Vagina (tissue), 2 donors: ENCODE measurements at places on chromosomes 11 and 22.

- DNase-seq: peak; percentile 85
Measured at GRCh38 chr11:1308743-1309497, 512 bp downstream of the TOLLIP start.

DNA sequence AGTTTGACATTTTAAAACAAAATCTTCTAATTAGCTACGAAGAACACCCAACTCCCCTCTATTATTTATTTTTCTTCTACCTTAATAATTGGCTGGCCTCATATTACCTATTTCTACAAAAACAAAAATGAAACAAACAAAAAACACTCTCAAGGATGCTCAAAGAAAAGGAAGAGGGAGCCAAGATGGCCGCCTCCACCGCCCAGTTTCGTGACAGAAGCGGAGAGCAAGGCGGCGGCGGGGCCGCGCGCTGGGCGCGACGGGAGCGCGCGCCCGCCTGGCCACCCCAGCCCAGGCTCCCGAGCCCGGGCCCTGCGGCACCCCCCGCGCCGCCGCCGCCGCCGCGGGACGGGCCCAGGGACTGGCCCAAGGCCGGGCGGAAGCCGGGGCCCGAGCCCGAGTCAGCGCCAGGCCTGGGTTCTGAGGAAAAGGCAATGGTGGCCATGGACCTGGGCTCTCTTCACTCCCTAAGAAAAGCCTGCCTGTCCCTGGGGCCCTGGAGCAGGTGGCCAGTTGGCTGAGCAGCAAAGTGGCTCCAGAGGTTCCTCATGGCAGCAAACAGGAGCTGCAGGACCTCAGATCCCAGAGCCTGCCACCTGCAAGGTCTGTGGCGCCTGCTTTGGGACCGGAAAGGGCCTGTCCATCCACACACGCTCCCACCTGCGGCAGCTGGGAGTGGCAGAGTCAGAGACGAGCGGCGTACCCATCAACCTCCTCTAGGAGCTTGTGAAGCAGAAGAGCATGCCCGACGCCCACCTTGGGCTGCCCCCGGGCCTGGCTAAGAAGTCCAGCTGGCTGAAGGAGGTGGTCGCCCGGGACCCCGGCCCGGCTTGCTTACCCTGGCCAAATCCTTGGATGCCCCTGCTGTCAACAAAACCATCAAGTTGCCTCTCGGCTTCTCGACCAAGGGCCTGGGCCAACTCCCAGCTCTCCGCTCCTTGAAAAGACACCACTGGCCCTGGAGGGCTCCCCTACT, 543.2 kb upstream of the CCDC179 start:
- no peak for DNase-seq

DNA sequence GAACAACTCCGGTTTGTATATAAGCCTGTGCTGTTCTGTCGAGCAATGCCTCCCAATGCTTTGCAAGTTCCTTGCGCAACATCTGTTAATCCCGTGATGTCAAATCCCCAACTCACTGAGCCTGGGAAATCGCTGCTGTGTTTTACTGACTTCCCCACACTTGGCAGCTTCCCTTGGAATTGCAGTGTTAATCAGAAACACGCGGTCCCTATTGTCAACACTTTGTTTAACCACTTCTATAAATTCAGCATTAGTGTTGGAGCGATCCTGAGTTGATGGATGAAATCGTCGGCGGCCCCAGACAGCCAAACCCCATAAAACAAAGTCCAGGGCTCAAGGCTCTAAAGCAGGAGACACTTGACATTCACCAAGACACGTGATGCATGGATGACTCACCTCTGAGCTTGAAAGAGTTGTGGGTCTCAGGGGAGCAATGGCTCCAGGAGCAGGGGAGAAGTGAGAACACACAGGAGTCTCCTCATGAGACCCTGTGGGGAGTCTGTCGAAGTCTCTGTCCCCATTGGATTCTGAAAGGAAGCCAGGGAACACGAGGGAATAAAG, 555.3 kb downstream of the MIAT start:
- DNase-seq: no peak

DNA sequence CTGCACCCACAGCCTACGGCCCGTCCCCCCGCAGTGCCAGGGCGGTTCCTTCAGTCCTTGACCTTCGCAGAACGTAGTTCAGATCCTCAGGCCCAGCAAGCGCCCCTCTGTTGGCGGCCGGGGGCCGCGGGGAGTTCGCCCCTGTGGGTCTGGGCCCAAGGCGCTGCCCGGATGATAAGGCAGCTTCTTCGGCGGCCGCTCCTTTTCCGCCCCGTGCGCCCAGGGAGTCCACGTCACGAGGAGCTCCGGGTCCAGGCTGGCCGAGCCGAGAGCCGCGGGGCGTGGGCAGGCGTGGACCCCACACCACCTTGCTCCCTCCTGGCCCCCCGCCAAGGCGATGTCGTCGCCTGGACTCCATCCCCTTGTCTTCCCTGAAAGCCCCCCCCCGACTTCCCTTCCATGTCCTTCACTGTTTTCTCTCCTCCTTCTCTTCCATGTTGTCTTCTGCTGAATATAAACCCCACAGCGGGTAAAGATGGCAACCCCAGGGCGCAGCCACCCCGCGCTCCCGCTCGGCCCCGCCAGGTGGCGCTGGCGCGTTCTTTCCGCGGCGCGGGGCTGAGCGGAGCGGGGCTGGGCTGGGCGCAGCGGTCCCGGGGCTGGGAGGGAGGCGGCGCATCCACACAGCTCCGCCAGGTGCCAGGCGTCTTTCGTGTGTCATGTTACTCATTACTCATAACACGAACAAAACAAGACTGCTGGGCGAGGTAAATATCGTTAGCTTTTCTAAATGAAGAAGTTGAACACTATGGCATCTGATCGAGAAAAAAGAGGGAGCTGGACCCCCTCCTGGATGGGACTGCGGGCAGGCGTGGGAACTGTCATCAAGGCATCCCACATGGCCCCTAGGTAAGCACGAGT, 321.0 kb downstream of the NTM start:
- DNase-seq: peak; percentile 77

- no peak for DNase-seq
Measured at GRCh38 chr11:45927332-45927683, 4.9 kb downstream of the LARGE2 start.

- DNase-seq: no peak
Measured at GRCh38 chr11:113664069-113664980, 41.8 kb downstream of the TMPRSS5 start.

DNA sequence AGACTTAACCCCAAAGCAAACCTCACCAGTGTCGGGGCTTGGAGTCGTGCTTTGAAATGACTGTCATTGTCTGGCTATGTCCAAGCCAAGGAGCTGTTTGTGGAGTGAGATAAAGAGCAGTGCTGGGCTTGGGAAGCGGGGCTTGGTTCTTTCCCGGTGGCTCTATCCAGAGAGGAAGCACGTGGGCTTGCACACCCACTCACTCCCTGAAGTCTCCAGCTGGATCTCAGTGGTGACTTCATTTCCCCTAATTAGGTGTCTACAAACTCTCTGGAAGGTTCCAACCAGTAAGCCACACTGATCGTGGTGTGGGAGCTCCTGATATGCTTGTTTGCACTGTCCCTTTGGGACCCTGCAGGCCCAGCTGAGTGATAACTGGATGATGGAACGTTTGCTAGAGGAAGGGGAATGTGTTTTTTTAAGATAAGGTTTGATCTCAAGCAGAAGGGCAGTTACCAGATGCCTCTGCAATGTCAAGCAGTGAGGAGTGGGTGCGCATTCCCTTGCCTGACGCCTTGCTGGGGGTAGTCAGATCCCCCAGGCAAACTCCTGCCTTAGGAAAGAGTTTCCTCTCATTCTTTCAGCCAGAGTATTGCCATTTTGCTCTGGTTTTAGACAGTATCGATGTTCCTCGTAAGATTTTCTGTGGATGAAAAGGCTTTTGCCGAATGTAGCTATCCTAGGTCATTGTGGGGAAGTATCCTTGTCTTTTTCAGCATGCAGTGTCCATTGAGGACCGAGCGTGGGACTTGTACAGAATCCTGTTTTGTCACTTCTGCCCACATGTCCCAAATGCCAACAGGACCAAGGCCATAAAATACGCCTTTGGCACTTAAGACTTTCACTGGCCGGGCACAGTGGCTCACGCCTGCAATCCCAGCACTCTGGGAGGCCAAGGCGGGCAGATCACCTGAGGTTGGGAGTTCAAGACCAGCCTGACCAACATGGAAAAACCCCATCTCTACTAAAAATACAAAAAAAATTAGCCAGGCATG, 90.9 kb downstream of the MICAL2 start:
- DNase-seq: no peak

DNA sequence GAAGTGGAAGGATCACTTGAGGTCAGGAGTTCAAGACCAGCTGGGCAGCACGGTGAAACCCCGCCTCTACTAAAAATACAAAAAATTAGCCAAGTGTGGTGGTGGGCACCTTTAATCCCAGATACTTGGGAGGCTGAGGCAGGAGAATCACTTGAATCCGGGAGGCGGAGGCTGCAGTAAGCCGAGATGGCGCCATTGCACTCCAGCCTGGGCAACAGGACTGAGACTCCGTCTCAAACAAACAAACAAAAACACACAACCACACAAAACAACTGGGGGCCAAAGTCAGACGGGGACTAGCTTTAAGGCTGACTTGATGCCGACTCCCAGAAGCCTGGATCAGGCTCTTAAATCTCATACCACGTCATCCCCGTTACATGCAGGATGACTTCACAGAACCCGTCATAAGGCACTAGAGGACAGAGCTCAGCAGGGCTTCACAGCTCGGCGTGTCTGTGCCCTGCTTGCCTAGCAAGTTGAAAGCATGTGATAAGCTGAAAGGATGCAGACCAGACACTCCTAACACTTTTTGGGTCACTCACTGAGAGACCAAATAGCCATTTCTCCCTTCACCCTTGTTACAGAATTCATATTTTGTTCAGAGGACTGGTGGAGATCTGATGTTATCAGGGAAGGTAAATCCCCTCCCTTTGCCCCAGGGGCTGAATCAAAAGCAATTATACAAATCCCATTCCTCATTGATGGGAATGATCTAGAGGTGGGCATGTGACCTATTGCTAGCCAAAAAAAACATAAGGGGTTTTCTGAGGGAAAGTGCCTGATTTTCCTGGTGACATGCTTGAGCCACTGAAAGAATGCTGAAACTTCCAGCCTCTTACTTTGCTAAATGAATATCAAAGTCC, 65.4 kb downstream of the GAB2 start:
- DNase-seq: no peak

GRCh38 chr11:102453302-102453695, 734 bp upstream of the TMEM123 start:
- no peak for DNase-seq

DNA sequence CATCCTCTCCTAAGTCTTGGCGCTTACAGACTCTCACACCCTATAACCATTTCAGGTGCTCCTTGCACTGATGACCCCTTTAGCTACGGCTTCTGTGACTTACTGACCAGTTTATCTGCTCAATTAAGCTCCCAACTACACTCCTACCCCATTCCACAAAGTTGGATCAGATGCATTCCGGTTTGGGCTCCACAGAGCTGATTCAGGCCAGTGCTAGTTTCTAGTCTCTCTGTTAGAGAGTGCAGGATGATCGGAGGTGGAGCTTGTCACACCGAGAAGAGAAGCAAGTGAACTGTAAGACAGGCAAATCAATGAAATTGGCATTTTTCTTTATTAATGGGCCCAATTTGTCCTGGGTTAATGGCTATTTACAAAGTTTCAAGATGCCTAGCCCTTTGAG, 436.8 kb upstream of the CADM1 start:
- DNase-seq: no peak

GRCh38 chr11:121463689-121464335, 11.0 kb upstream of the SORL1-AS1 start:
- no peak for DNase-seq

- no peak for DNase-seq
Measured at GRCh38 chr22:45009606-45010531, at the start of gene PHF21B. Gene PHF21B, minus strand, starts transcription at chr22:45010005. Its CDS starts 456 bp downstream, at chr22:45009549.

DNA sequence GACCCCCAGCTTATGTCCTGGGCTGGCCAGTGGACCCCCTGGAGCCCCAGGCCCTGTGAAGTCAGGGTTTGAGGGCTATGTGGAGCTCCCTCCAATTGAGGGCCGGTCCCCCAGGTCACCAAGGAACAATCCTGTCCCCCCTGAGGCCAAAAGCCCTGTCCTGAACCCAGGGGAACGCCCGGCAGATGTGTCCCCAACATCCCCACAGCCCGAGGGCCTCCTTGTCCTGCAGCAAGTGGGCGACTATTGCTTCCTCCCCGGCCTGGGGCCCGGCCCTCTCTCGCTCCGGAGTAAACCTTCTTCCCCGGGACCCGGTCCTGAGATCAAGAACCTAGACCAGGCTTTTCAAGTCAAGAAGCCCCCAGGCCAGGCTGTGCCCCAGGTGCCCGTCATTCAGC, 24.6 kb downstream of the CSF2RB start:
- DNase-seq: peak; percentile 74

- no peak for DNase-seq
Measured at GRCh38 chr11:92611157-92611556, 358.3 kb upstream of the MTNR1B start.

GRCh38 chr11:13956988-13957387, 5.5 kb upstream of the SPON1 start:
- DNase-seq: no peak

DNA sequence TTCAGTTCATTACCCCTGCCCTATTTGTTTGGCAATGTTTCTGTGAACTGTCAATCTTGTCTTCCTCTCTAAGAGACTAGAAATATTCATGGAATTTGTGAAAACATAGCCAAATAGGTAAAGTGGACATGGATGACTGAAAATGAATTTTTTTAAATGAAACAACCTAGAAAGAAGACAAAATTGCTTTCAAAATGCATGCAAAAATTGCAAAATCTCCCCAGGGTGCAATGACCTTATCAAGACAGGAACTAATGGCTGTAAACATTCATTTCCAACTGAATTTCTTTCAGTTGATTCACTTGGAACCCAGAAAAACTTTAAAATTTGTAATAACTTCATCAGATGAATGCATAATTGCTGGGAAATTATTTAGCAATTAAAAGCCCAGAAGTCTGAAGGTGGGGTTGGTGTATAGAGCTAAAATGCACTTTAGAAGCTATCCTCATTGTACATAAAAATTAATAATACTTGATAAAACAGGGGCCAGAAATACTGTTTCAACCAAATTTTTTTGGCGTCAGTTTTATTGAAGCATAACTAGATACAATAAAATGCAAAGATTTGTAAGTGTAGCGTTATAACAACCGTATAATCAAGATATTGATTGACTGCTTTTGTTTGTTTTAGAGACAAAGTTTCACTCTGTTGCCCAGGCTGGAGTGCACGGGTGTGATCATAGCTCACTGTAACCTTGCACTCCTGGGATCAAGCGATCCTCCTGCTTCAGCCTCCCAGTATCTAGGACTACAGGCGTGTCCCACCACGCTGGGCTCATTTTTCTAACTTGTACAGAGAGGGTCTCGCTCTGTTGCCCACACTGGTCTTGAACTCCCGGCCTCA, 27.6 kb upstream of the SLC35C1 start:
- DNase-seq: no peak

DNA sequence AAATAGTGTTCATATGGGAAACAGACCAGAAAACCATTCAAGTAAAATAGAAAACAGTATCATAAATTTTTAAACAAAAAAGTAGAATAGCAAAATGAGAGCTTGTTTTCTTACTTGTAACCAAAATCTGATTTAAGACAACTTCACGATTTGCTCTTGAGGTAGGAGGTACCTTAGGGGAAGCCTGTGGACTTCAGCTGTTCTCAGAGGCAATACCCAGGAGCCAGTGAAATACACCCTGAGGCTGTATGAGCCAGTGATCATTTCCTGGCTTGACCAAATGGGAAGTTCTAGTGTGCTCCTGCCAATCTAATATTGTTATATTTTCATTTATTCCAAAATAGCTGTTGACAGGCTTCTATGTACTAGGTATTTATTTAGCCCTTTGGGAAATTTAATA, 104.8 kb downstream of the ARHGAP42 start:
- DNase-seq: no peak

GRCh38 chr11:93734427-93735222, 6.7 kb downstream of the TAF1D start:
- no peak for DNase-seq

- no peak for DNase-seq
Measured at GRCh38 chr22:36874736-36875135, 13.9 kb downstream of the NCF4 start.
